ENCODE measurements at places on chromosomes 12 and 14. TPM values are rescaled to one million over a fixed set of nuclear protein-coding genes. Genes with fewer than 3 reads are reported as not detected.

DNA sequence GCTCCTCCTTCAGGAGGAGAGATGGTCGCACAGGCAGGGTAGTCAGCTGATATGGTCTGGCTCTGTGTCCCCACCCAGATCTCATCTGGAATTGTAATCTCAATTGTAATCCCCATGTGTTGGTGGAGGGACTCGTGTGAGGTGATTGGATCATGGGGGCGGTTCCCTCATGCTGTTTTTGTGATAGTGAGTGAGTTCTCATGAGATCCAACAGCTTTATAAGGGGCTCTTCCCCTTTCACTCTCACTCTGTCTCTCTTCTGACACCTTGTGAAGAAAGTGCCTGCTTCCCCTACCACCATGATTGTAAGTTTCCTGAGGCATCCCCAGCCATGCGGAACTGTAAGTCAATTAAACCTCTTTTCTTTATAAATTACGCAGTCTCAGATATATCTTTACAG lies 218.9 kb upstream of the TMTC1 start:
- DNase-seq = no peak

DNA sequence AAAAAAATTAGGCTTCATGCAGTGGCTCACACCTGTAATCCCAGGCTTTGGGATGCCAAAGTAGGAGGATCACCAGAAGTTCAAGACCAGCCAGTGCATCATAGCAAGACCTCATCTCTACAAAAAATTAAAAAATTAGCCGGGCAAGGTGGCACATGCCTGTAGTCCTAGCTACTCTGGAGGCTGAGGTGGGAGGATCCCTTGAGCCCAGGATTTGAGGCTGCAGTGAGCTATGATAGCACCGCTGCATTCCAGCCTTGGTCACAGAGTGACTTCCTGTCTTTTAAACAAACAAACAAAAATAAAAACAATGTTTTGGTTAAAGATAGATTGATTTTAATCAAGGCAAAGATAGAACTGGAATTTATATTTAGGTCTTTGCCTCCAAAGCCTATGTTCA lies 60.6 kb downstream of the WNK1 start:
- no peak for DNase-seq

The DDX51 gene
- total RNA-seq = 8.8 TPM

GRCh38 chr14:71115821-71116567 lies 208.7 kb downstream of the PCNX1 start:
- no peak for DNase-seq

The SNRPF gene
- total RNA-seq = 12.8 TPM

The FAM181A gene
- total RNA-seq = not detected

The ANO2 gene
- total RNA-seq = 11.7 TPM

GRCh38 chr12:93857991-93858447 lies 180.8 kb downstream of the CRADD start:
- no peak for DNase-seq

- no peak for DNase-seq
Measured at GRCh38 chr14:88630565-88630964, 67.7 kb downstream of the ZC3H14 start.

DNA sequence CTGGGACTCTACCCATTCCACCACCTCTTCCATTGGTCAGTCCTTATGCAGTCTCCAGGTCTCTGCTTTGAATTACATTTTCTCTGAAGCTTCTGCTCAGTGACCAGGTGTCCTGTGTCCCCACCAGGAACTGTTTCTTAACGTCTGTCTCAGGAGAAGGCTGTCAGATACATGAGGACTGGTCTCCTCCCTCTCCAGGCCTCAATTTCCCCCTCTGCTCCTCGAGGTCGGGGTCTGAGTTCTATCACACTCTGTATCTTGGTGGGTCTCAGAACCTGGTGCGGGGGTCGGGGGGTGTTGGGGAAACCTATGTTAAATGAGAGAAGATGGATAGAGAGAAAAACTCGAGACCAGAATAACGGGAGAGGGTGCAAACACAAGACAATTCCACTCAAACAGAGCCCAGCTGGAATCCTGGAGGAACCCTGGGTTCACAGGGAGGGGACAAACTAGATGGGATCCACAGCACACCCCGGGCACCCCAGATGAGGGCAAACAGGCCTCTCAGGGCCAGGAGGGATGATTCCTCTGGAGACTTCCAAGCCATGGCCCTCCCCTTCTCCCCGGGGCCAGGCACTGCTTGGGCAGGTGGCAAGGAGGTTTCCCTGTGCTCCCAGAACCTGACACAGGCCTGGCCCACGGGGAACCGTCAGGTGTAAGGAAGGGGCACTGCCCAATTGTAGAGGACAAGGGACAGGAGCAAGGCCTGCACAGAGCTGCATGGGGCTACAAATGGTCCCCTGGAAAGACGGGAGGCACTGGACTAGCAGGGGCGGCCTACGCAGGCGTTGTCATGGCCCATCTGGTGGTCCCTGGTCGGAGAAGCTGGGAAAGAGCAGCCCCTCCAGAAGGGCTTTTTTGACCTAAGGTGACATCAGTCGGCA lies 313.2 kb upstream of the DIO3 start:
- DNase-seq = no peak

All from heart right ventricle (tissue), 16 donors.